Activated CD4-positive, alpha-beta T cell treated with anti-CD3 and anti-CD28 coated beads for 36 hours (primary cell): ENCODE measurements at places on chromosomes 6 and 20.
A peak's percentile ranks its signal among the peaks of the same experiment; 100 is the strongest.

GRCh38 chr6:6758915-6759654, 170.6 kb downstream of the LY86 start:
- DNase-seq, result peak; percentile 38

- DNase-seq, result no peak
Measured at GRCh38 chr6:6564154-6564553, 24.4 kb upstream of the LY86 start.

DNA sequence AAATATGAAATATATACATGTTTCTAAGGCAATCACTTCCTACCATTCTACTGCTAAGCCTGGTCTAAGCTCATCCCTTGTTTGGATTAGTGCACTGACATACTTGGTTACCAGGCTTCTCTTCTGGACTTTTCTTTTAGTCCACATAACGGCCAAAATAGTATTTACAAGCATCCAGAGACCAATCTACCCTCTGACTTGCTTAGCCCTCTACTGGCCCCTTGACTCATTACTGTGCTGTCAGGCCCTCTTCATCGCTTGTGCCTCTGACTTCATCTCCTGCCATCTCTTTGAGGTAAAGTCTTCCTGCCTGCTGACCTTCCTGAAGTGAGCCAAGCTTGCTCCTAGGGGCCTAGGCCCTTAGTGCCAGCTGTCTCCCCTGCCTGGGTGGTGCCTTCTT, 35.1 kb downstream of the TULP4 start:
- DNase-seq, result no peak

GRCh38 chr6:108175592-108176279, 9.9 kb downstream of the NR2E1 start:
- DNase-seq, result peak; percentile 46

- DNase-seq, result no peak
Measured at GRCh38 chr20:61263938-61264337, 11.9 kb downstream of the CDH4 start.

- peak; percentile 92 for DNase-seq
Measured at GRCh38 chr20:43749734-43750294, 23.0 kb upstream of the GTSF1L start.

DNA sequence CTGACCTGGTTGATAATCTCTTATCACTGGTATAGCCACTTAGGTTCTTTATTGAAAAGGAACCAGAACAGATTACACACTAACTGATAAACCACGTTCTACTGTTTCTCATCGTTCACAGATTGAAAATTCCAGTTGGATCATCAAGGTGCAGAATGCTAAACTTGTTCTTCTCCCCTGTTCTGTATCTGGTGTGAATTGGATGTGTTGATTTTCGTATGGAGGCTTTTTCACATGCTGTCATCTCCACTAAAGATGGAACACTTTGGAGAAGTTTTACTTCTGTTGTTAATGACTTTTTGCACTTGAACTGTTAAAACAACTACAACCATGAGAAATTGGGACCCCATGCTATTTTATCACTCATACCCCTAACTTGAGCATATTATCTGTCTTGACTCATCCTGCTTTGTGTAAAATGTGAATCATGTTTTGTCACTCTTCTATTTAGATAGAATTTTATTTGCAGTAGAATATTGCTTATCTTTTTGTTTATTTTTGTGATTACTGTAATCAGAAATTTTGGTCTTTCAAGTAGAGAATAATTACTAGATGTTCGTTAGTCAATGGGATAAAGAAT, 17.5 kb downstream of the VAPB start:
- no peak for DNase-seq

DNA sequence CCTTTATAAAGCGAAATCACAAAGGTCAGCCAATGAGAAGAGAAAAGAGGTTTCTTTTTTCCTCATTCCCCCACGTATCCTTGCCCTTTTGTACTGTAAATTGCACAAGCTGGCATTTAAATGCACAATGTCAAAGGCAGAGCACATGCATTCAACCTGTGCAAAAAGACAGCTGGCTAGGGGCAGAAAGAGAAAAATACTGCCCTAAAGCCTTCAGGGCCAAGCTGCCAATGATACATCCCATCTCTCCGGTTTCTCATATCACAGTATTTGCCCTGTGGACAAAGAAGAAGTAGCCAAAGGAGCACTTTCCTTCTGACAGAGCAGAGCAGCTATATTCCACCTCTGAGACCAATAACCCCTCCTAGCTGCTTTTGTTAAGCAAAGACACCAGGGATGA, 219.2 kb downstream of the TRDN start:
- DNase-seq, result no peak

DNA sequence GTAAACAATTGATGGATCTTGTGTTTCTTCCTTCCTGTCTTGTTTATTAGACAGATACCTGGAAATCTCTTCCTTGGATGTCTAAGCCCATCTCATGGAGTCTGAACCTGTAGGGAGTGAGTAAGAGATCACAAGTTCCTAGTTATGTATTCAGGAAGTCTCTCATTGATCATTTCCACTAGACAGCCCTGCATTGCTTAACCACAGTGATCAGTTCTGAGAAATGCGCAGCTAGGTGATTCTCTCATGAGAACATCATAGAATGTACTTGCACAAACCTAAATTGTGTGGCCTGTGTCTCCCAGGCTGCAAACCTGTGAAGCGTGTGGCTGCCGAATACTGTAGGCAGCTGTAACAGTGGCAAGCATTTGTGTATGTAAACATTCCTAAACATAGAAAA, 39.1 kb downstream of the FAM120B start:
- DNase-seq, result peak; percentile 47

GRCh38 chr6:83193747-83194566, 800 bp downstream of the RWDD2A start:
- peak; percentile 28 for DNase-seq

GRCh38 chr20:20092827-20093226, 40.5 kb downstream of the CFAP61 start:
- DNase-seq, result no peak

DNA sequence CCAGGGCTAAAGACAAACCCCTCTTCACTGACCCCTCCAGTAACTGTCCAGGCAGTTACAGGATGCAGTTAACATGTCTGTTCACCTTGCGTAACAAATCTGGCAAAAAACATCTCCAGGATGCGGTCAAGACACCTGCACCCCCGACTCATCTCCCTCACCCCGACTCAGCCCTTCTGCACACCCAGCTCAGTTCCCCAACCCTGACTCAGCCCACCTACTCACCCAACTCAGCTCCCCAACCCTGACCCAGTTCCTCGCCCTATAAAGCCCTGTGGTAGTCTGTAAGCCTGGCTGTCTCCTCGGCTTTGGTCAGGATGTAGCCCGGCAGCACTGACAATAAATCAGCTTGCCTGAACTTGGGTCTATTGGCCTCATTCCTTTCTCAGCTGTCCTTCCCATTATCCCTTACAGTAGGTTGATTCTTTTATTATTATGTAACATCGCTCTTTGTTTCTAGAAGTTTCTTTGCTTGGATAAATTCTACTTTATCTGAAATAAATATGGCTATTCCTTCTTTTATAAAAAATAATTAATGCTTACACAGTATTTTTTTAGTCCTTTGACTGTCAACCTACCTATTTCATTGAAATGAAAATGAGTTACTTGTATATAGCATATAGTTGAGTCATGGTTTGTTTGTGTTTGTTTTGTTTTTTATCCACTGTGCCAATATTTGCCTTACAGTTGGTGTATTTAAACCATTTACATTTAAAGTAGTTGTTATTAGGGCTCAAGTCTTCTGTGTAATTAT, 12.9 kb upstream of the ADTRP start:
- DNase-seq, result peak; percentile 61

GRCh38 chr6:132504757-132505156, 8.2 kb downstream of the STX7 start:
- no peak for DNase-seq

DNA sequence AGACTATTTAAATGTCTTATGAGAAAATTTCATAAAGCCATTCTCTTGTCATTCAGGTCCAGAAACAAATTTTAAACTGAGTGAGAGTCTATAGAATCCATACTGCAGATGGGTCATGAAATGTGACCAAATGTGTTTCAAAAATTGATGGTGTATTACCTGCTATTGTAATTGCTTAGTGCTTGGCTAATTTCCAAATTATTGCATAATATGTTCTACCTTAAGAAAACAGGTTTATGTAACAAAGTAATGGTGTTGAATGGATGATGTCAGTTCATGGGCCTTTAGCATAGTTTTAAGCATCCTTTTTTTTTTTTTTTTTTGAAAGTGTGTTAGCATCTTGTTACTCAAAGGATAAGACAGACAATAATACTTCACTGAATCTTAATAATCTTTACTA, 5.0 kb downstream of the MARCKS start:
- no peak for DNase-seq

DNA sequence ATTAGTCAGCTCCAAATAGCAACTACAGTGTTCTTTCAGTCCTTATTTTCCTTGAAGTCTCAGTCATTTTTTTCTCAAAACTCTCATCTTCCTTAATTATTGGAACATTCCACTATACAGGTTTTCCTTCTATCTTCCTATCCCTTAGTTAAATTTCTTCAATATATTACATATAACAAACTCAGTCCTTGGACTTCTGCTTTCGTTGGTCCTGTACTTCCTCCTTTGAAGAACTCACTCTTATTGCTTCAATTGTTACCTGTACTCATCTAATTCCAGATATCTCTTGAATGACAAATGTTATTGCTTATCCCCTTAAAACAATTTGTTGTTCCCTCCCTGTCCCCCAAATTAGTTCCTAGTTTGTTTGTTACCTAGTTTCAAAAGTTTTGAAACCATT, 67.7 kb upstream of the NOTCH4 start:
- DNase-seq, result no peak

DNA sequence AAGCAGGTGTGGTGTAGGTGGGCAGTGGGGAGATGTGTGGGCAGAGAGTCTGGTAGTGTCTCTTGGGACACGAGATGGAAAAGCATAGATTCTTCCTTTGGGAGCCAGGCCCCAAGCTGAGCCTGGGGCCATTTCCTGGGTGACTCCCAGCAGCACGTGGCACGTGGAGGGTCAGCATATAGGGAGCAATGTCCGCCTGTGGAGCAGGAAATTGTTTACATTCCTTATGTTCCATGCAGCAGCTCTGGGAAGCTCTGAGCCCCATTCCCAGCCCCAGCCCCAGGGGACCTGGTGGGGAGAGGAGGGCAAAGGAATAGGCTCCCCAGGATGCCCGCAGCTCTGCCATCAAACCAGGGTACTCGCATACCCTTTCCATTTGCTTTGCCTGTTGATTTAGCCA, 57.6 kb downstream of the DAAM2 start:
- DNase-seq, result no peak

GRCh38 chr20:37807471-37808232, 95.3 kb upstream of the VSTM2L start:
- DNase-seq, result no peak

- DNase-seq, result no peak
Measured at GRCh38 chr6:36873115-36873514, 1.5 kb downstream of the PPIL1 start.

DNA sequence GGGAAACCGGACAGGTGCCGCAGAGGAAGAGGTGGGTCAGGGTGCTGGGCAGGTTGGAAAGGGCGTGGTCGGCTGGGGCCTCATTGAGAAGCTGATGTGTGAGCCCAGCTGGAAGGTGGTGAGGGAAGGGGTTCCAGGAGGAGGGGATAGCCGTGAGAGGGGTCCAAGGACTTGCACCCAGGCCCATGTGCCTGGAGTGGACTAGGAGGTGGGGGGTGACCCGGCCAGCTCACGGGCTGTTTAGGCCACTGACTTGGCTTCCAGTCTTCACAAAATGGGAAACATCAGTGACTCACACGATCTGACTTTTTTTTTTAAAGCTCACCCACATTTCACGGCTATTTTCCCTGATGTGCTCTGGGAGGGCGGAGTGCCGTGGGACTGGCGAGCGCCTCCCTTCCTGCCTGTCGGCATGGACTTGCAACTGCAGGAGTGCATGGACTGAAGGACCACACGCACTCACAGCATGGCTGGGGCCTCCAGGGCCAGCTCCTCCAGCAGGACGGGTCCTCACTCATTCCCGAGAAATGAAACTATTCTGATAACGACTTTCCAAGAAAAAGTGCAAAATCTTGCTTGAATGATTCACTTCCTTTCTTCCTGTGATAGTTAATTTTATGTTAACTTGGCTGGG, 13.5 kb upstream of the PDE10A start:
- DNase-seq, result no peak

- no peak for DNase-seq
Measured at GRCh38 chr6:54074578-54075195, 36.6 kb upstream of the MLIP start.

GRCh38 chr6:25089442-25089841, 153.7 kb upstream of the RIPOR2 start:
- no peak for DNase-seq

DNA sequence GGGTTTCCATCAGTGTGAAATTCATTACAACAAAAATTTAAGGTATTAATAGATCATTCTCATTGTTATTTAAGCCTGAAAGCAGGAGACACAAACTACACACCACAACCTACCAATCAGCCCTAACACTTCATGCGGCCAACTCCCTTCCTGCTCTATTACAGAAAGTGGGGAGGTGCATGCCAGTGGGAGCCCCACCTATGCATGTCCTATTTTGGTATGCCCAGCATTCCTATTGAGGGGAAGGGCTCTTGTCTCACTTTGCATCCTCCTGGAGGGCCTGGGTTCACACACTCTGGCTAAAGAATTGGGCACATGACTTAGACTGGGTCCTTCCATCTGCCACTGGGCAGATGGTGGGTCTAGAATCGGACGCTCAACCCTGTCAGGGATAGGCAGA, 450.0 kb downstream of the PTPRT start:
- no peak for DNase-seq

DNA sequence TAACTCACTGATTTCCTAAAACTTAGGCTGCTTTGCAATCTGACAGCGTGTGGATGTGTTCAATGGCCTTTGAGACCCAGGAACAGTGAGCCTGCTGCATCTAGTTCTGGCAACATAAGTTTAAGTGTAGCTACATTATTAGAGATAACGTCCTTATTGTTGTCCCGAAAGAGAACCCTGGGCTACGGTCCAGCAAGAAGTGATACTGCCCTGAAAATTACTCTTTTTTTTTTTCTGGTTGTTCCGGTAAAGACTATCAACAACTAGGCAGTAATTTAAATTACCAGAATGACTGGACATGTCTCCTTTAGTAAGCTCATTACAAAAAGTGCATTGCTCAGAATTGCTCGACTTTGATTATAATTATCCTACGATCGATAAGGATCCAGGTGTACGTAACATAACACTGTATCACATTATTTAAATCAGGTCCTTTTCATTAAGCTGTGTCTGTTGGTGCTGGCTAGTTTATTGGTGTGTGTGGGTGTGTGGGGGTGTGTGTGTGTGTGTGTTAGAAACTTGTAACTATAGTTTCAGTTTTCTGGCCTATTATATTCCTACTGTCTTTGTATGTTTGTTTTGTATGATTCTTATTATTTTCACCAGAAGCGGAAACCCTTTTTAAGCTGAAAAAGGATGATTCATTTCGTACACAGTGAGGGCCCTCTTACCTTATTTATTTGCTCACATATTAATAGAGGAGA, 3.0 kb downstream of the TSHZ2 start:
- peak; percentile 35 for DNase-seq

DNA sequence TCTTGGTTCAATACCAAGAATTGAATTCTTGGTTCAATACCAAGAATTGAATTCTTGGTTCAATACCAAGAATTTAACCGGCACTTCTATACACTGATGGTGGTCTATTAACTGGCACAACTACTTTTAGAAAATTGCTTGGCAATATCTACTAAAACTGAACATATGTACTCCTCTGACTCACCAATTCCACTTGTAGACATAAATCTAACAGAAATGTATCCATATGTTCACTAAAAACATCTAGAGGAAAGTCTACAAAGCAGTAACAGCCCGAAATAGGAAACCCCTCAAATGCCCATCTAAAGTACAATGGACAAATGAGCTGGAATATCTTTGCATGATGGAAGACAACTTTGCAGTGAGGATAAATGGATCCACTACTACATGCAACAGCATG, 71.9 kb downstream of the KIF16B start:
- no peak for DNase-seq
